CD4-positive, alpha-beta memory T cell (primary cell): ENCODE measurements at places on chromosomes 5 and 9. TPM values are rescaled to one million over a fixed set of nuclear protein-coding genes. Genes with fewer than 3 reads are reported as not detected.

The ZNF462 gene
- polyA plus RNA-seq: 1.8 TPM

The SPATA31D4 gene
- polyA plus RNA-seq: not detected

The PLPP1 gene
- polyA plus RNA-seq: 10.3 TPM

The HSPB3 gene
- not detected for polyA plus RNA-seq

The CCDC183 gene
- polyA plus RNA-seq: 0.90 TPM

The RNF183 gene
- not detected for polyA plus RNA-seq
